ENCODE measurements at places on chromosomes 6 and 20.
A peak's percentile ranks its signal among the peaks of the same experiment; 100 is the strongest.

DNA sequence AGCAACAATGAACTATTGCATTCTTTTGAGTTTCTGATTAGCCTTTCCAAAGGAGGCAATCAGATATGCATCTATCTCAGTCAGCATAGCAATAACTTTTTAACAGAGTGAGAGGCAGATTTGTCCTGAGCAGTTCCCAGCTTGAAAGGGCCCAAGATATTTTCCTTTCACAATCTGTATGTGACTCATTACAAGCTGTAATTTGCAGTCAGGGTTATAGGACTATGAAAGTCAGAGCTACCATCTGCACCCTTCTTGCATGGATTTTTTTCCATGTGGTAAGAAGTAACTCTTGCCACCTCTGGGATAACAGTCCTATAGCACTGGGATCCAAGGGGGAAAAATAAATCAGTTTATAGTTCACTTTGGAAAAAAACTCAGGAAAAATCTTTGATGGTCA lies 318.2 kb upstream of the RGS17 start:
- no peak for DNase-seq

DNA sequence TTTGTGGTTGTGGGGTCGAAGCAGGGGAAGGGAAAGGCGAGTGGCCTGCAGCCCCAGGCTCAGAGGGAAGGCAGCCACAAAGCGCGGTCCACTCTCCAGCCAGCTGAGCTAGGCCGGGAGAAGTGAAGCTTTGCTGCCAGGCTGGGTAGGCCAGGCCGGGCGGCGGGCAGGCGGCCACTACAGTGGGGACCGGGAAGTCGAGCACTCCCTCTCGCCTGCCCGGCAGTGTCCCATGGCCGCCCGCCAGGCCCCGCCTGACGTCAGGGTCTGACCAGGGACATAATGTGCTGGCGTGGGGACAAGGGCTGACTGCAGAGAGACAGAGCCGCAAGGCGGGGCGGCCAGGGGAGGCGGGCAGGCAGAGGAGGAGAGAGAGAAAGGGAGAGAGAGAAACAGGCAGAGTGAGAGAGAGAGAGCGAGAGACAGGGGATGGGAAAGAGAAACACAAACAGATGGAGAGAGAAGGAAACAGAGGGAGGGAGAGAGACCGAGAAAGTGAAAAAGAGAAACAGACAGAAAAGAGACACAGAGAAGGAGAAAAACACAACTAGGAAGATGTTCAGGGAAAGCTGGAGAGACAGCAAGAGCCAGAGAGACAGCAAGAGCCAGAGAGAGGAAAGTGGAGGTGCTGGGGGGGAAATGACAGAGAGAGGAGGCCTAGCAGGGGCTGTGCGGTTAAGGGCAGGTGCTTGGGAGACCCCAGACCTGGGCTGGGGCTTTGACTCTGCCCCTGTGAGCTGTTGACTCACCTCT lies 94.5 kb upstream of the PTPN1 start:
- no peak for DNase-seq

DNA sequence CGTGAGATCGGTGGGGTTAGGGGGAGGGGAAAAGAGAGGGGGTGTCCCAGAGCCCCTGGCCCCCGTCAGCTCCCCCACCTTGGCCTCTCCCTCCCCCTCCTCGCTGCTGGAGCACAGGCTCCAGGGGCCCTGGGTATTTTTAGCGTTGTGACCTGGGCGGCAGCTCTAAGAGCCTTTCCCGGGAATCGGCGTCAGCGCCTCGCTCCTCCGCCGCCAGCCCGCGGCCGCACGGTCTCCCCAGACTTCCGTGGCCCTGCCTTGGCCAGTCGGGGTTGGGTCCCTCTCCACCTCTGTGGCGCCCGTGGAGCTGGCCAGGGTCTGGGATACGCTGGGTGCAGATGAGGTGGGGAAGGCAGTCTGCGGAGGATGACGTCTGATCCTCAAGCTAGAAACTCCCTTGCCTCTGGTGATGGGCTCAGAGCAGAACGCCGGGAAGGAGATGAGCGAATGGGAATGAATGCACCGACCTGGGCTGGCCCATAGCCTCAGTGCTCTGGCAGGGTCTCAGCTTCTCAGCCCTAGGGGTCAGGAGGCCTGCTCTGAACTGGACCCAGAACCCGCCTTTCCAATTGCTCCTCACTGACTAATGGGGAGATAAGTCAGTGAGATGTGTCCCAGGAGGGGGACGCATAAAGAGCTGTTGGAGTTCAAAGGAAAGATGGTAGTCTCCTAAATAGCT lies 883 bp upstream of the DBNDD2 start:
- peak; percentile 7 for DNase-seq

GRCh38 chr6:154998855-154999254 lies 3.7 kb downstream of the TIAM2 start:
- DNase-seq: no peak

GRCh38 chr6:128848212-128848935 lies 34.6 kb upstream of the LAMA2 start:
- no peak for DNase-seq

- no peak for DNase-seq
Measured at GRCh38 chr6:150030611-150031010, 5.3 kb upstream of the RAET1L start.

- DNase-seq: no peak
Measured at GRCh38 chr6:14305624-14306023, 188.1 kb downstream of the CD83 start.

DNA sequence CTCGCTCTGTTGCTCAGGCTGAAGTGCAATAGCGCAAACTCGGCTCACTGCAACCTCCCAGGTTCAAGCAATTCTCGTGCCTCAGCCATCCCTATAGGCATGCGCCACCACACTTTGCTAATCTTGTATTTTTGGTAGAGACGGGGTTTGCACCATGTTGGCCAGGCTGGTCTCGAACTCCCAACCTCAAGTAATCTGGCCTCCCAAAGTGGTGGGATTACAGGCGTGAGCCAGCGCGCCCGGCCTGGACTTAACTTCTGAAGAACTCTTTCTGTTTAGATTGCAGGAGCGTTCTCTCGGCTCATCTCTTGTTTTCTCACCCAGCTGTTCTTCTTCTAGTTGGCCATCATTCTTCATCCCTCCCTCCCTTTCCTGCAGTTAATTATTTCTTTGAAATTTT lies 30.3 kb downstream of the GTF2H5 start:
- DNase-seq: no peak

- no peak for DNase-seq
Measured at GRCh38 chr20:31515775-31516107, 1.5 kb downstream of the HM13 start.

GRCh38 chr6:159687341-159687740 lies 5.7 kb downstream of the SOD2 start:
- DNase-seq: no peak

GRCh38 chr6:16092990-16093389 lies 35.9 kb upstream of the MYLIP start:
- no peak for DNase-seq

- no peak for DNase-seq
Measured at GRCh38 chr20:23926944-23927872, 47.7 kb upstream of the CST5 start.

Measured in iPS DF 6.9 (cell line).